ENCODE measurements at places on chromosomes 2 and 18. TPM values are rescaled to one million over a fixed set of nuclear protein-coding genes. Genes with fewer than 3 reads are reported as not detected.

ALPP gene
- total RNA-seq = not detected

KATNAL2 gene
- 6.1 TPM for total RNA-seq

ALK gene
- not detected for total RNA-seq

TRABD2A gene
- 1.4 TPM for total RNA-seq

RAB6C gene
- total RNA-seq = not detected

- no peak for DNase-seq
These were observed 458.6 kb upstream of the FSIP2 start for GRCh38 chr2:185279999-185280398.

GRCh38 chr18:29979881-29980280, 1062.7 kb downstream of the DSC3 start:
- no peak for DNase-seq

DNA sequence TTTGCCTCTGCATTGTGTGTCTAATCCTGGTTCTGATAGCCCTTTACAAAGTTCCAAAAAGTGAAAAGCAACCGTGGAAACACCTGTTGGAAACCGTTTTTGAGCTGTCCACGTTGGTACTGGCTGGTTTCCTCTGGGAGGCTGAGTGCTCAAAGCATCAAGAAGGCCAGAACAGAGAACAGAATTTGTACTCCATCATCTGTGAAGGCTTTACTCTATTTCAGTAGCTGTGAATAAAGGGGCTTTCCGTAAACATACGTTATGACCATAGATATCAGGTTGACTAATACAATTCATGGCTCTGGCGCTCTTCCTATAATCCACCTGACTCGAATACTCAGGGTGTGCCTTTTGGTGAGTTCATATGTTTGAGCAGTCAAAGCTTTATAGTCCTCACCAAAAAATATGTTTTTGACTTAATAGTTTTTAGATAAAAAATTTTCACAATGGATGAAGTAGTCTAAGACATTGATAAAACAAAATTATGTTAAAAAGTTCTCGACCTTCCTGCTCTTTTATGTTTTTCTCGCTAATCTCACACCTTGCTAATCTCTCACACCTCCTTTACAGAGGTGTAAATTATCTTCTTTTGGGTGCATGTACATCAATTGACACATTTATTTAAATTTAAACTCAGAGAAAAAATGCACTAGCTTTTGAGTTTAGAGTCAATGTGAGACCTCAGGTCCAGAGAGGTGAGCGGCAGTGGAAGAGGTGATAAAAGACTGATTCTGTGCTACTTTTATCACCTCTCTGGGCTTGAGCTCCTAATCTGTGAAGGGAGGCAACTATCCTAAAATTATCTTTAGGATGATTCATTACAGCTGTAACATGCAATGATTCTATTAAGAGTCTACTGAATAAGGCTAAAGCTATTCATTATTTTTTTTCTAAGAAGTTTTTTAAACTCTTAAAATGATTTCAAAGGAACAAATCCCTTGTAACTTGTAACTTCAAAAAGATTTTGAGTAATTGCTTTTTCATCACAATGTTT, 65.3 kb downstream of the CXCR4 start:
- no peak for DNase-seq

DNA sequence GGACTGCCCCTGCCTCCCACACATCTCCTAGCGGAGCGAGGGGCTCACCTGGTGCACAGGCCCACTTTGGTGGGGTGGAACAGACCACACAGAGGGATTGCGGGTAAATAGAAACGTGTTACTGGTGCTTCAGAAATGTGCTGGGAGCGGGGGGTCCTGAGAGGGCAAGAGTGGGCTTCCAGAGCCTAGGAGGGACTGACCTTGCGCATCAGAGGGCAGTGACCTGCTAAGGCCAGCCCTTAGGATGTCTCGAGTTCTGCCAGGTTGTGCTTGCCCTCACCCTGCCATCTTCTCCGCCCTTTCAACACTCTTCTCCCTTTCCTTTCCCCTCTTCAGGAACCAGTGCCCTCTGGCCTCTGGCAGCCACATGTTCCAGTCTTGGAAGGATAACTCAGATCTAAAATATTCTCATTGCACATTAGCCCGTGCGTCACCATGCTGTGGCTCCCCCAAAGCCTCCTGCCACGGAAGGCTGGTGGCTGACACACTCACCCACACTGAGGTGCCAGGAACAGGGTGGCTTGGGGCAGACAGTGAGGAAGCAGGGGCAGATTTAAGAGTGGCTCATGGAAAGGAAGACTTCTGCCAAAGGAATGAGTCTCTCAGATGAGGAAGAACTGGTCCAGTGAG, 89.6 kb downstream of the MCFD2 start:
- no peak for DNase-seq

DNA sequence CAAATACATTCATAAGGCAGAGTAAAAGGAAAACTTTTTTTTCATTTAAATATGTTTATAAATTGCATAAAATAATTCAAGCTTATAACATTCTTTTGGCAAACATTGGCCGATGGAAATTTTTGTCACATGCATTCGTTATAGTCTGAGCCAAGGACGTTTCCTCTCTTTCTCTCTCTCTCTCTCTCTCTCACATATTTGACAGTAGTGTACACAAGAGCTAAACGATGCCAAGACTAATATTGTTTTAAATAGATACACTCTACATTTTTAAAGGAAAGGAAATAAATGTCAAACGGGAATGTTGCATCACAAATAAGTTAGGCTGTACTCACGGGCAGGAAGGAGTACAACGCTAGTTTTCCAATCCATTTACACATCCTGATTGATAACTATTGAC, 251.1 kb upstream of the SMIM21 start:
- DNase-seq = no peak

- DNase-seq = no peak
These were observed 47.2 kb downstream of the FAM124B start for GRCh38 chr2:224354632-224355211.

DNA sequence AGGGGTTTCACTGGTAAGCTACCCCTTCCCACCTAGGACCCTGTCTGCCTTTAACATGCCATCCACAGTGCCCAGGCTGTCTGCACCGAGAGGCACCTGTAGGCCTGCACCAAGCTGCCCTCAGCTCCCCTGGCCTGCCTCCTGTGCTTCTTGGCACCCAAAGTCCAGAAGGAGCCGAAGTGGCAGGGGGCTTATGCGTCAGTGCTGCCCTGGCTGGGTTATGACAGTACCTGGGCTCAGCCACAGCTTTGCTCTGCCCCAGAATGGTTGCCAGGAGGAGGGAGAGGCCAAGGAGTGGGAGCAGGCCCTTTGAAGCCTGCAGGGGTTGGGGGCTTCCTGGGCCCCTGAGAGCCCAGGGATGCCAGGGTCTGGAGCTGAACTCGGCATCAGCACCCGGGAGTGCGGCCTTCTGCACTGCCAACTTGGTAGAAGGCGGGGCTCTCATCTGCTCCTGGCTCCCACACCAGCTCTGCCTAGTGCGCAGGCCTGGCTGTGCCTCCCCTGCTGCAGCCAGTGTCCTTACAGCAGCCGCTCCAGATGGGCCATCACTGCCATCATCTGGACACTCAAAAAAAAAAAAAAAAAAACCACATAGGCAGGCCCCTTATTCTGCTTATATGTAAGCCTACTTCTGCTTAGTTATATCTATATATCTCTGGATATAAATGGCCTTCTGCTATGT, 155.4 kb downstream of the THSD7B start:
- DNase-seq = no peak

GRCh38 chr2:152033011-152033925, 65.6 kb downstream of the CACNB4 start:
- DNase-seq = no peak

- DNase-seq = no peak
These were observed 297.4 kb upstream of the GCFC2 start for GRCh38 chr2:76008001-76008702.

DNA sequence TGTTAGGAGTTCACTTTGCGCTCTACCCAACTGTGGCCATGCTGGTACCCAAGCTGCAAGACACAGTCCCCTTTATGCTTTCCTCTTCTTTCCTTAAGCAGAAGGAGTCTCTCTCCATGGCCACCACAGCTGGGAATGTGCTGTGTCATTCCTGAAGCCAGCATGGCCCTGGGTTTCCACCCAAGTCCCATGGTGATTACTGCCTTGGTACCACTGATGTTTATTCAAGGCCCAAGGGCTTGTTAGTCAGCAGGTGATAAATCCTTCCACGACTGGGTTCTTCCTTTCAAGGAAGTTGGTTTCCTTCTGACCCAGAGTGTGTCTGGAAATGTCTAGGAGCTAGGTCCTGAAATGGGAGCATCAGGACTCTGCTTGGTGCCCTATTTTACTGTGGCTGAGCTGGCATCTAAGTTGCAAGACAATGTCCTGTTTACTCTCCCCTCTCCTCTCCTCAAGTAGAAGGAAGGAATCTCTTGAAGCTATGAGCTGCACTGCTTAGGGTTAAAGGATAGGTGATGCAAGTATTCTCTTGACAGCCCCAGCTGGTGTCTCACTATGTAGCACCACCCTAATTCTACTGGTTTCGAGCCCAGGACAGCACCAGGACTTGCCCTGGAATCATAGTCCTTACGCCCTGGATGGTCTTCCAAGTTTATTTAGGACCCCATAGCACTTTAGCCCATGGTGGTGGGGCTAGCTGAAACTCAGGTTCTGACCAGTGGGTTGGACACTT, 18.7 kb upstream of the NUP35 start:
- no peak for DNase-seq

DNA sequence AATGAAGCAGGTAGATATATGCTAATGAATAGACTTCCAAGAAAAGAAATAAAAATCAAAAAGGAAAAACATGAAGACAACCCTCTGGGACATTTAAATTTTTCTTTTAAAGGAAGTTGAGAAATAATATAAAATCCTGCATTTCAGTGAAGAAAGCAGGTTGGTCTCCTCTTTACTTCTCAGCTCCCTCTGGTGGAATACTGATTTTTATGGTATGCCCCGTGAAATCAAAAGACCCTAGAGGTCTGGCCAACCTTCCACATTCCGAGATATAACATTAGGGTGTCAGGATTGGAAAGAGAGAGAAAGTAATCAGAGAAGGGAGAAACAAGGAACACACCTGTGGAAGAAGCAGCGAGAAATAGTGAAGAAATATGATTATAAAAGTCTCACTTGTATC, 72.7 kb downstream of the DNER start:
- no peak for DNase-seq

DNA sequence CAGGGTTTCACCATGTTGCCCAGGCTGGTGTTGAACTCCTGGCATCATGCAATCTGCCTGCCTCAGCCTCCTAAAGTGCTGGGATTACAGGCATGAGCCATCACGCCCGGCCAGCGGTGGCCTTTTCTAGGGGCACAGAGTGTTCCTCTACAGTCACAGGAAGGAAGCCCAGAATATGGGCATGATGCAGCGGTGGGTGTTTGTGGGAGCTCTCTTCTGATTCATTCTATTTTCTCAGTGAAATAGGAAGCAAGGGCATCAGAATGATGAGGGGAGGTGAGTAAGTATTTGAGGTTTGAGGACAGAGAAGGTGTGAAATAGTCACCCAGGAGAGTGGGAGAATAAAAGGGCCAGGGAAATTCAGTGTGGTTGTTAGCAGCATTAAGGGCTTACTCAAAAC, 70.3 kb upstream of the PSME4 start:
- no peak for DNase-seq

DNA sequence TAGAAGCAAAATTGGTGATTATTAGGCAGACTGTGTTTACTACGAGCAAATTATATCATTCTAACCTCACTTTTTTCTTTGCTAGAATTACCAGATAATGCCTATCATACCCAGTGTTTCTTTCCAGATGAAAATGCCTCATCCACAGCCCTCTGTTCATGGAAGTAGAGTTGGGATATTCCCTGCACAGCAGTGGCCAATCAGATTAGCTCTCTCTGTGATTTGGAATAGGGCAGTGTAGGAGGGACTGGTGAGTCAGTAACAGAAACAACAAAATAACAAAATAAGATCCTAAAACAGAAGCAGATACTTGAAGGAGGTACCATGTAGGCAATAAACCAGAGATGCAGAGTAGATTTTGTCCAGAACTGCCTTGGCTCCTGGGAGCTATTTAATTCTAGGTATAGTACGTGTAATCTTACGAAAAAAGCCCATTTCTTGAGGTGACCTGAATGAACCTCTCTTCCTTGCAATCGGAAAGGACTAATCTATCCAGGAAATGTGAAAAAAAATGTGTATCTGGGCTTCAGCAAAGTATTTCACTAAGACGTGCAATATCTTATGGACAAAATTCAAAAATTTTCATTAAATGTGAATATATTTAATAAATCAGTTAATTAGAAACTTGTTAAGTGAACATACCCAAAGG, 18.4 kb upstream of the TMEM17 start:
- DNase-seq = no peak

DNA sequence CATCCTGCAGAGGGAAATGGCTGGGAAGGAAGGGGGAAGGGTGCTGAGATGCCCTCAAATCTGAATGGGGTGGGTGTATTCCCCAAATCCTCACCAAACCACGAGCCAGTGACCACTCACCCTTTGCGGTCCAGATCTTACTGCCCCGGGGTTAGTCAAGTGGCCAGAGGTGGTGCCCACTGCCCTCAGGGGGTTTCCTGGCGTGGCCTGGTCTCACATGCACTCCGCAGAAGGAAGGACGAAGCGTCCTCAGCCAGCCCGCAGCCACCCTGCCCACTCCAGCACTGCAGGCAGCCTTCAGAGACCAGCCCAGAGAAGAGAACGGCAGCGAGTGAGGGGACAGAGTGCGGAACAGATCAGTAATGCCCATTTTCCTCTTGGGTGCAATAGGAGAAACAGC, 50.4 kb downstream of the IL1RL2 start:
- DNase-seq = no peak

DNA sequence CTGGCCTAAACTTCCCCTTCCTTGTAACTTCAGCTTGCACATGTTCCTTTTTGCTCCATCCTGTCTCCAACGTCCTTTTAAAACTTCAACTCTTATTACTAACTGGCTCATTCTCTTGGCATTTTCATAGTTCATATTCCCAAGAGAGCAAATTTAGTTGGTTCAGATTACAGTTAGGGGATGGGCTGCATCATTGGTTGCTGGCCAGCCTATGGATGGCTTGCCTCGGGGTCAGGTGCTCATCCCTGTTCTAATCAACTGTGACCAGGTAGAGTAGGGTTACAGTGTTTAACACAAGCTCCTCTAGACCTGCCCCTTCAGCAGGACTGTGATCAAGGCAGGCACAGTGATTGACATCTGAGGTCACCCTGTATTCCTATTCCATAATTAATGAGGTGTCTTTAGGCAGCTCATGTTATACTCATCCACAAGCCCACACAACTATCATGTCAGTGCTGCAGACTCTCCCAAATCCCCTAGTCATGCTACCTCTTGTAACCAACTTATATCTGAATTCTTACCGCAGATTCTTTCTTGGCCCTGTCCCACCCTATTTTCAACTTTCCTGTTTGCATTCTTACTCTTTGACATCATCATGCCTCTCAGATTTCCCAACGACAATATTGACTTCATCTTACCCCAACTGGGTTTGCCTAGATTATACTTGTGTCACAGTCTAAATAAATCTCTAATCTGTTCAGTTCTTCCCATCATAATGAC, 293.3 kb downstream of the MTX2 start:
- DNase-seq = no peak

GRCh38 chr18:44589693-44590355, 90.9 kb upstream of the SETBP1 start:
- DNase-seq = no peak

DNA sequence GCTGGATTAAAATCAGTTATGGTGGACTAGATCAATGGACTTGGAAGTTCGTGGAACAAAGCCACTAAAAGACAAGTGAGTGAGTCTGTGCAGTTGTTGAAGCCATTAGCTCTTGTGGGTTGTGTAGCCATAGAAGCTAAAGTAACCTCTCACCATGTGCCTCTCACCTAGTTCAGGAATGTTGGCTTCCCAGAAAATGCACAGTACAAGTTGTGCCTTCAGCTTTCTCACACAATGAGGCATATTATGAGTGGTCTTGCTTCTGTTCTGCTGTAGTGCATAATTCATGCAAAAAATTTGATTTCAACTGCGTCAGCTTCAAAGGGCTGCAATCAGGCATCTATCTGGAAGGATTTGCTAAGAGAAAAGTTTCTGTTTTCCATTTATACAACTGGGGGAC, 26.2 kb downstream of the CERS6 start:
- DNase-seq = no peak
